NCI-H2081 treated with DMSO at 0.1 percent for 48 hours (cell line): ENCODE measurements at places on chromosomes 16 and 17.

DNA sequence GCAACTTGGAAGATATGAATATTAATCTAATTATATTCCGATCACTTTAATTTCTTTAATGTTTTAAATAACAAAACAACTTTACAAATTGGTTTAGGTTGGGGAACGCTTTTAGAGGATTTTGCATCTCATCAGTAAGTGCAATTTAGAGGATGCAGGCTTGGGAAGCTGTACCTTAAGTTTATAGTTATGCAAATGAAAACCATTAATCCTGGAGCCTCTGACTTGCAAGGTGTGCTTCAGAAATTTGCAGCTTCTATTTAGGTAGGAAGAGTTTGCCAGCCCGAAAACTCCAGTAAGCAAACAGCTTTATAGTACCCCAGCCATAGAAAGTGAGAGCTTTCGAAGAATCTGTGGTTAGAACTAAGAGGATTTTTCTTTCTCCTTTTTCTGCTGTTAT, 547.0 kb downstream of the MAF start:
- no peak for DNase-seq

DNA sequence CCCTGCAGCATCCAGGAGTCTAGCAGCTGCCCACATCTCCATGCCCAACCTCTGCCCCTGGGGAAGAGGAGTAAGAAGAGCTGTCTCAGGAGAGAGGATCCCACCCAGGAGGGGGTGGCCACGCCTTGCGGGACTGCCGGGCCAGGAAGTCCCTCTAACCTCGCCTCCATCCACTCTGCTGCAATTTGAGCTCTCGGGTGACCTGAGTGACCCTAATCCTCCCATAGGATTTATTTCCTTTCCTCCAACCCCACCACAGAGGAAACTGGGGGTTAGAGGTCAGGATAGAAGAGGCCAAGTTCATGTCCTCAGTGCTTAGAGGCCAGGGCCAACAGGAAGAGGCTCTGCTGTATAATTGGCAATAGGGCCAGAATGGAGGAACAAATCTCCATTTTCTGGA, 22.6 kb upstream of the NGFR start:
- DNase-seq = no peak

GRCh38 chr17:7356756-7357155, 1.8 kb downstream of the TMEM95 start:
- DNase-seq = no peak

GRCh38 chr16:51327001-51327400, 175.9 kb upstream of the SALL1 start:
- DNase-seq = no peak

DNA sequence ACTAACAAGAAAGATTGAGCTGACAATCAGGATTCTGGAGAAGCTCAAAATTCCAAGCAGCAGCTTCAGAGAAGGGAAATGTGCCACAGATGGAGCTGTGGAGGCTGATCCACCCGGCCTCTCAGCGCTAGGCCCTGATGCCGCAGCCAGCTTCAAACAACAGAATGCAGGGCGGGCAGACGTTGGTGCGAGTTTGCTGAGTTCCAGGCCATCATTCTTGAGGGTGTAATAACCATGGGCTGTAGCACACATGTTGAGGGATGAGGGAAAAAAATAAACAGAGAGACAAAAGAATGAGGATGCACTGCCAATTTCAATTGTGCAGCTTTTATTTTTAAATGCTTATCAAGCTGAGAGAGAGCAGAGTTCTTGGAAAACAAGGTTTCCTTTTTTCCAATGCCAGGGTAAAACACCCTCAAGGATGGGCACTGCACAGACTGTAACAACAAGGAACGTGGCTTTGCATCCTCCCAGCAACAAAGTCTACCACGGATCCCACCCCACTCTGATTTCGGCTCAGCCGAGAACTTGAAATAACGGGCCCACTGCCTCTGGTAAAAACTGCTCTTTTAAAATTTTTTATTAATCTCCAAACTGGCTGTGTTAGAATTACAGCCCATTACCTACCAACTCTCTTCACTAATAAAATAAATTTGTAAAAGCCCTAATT, 90.2 kb downstream of the SMG6 start:
- no peak for DNase-seq

- DNase-seq = no peak
These were observed 452.0 kb downstream of the SOX9 start for GRCh38 chr17:72572604-72573491.

DNA sequence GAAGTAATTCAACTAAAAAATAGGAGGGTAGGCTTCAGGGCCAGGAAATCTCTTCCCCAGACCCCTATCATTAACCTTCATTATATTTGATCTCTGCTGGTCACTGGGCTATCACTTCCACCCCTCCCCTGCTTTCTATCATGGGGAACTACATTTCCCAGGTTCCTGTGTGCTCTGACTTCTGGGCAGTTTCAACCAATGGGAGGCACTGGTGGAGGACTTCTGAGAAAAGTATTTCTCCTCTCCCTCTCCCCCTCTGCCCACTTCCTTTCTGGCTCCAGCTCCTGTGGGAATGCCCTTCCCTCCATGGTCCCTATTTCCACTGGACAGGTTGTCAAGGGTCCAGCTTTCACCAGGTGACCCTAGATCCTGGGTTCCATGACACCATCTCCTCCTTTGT, 364.4 kb downstream of the C16orf95 start:
- DNase-seq = no peak

GRCh38 chr16:90077757-90078578, 837 bp upstream of the PRDM7 start:
- no peak for DNase-seq

DNA sequence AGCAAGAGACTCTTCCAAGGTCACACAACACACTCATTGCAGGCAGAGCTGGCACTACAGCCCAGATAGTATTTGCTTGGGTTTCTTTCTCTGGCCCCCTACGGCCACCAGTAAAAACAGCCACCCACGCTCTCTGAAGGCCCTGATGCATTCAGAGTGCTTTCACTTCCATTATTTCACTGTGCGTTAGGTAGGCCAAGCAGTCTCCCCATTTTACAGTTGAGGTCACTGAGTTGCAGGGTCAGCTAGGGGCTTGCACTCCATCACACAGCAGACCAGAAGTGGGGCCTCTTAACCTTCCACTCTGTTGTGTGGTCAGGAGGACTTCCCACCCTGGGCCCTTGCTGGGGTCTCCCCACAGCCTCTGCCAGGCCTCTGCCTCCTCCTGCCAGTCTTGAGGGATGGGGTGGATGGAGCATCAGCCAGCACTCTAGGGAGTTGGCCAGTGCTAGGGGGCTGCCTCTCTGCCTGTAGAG, 2.5 kb downstream of the TBX21 start:
- no peak for DNase-seq

- peak; percentile 5 for DNase-seq
These were observed 20.5 kb upstream of the UBE2I start for GRCh38 chr16:1288813-1289476.

- DNase-seq = no peak
These were observed 2.1 kb downstream of the ST6GALNAC1 start for GRCh38 chr17:76641501-76641900.

DNA sequence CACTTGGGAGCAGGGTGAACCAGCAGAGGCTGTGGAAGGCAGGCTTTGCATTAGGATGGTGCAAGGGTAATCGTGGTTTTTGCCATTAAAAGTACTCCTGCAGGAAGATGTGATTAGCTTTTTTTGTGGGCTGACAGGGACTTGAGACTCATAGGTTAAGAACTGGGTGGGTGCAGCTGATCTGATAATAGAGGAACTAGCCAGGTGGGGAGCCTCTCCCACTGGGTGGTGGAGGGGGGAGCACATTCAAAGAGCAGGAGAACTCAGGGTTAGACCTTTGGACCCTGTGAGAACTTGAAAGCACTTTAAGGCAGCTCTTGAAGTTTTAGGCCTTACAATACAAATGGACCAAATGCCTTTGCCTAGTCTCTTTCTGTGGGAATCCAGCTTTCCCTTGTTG, 32.4 kb downstream of the CCL4 start:
- DNase-seq = no peak

- no peak for DNase-seq
These were observed 375.6 kb upstream of the SALL1 start for GRCh38 chr16:51526621-51527020.

- DNase-seq = no peak
These were observed 81.2 kb upstream of the ATP2A3 start for GRCh38 chr17:4045487-4045886.

- DNase-seq = no peak
These were observed 12.0 kb upstream of the TNRC6A start for GRCh38 chr16:24717411-24717810.

DNA sequence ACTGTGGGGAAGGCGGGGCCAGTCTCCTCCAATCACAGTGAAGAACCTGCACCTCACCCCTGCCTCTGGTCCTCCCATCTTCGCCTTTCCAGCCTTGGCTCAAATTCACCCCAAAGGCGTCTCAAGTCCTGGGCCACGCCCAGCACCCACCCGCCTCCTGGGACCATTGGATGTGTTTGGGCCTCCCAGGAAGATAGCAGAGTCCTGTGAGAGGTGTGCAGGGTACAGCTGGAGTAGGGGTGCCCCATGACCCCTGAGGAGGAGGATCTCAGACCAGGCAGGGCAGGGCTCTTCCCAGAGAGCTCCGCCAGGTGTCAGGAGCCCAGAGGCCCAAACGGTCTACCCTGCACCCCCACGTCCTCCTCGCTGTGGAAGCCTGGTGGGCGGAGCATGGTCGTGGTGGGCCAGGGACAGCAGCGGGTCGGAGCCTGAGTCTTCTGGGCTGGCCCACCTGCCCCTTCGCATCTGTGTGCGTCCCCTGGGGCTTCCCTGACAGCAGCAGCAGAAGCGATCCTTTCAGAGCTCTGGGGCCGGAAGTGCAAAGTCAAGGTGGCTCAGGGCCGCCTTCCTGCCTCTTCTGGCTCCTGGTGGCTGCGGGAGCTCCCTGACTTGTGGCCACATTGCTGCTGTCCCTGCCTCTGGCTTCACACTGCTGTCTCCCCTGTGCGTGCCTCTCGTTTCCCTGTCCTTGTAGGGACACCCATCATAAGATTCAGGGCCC, 34.9 kb upstream of the ZNF469 start:
- no peak for DNase-seq

GRCh38 chr17:74923538-74924249, 379 bp upstream of the OTOP2 start:
- DNase-seq = no peak

GRCh38 chr16:68377667-68378393, 67.0 kb downstream of the PRMT7 start:
- DNase-seq = no peak

GRCh38 chr16:4057439-4057877, 58.8 kb downstream of the ADCY9 start:
- DNase-seq = no peak

DNA sequence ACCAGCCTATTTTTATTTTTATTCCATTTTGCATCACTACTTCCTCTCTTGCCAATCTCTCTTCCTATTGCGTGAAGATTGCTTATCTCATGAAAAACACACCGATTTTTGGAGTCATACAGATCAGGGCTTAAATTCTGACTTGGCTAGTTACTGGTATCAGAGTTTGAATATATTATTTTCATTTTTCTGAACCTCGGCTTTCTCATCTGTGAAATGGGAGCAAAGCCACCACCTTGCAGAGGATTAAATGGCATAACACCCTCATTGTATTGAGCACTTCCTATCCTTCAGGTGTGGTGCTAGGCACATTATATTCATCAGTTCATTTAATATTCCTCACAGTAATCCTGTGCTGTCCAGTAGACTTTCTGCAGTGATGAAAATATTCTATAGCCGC, 208.8 kb downstream of the HAPSTR1 start:
- no peak for DNase-seq

GRCh38 chr17:61058066-61058465, 341.6 kb upstream of the TBX2 start:
- no peak for DNase-seq

- no peak for DNase-seq
These were observed 31.3 kb downstream of the SPOP start for GRCh38 chr17:49646391-49647255.

DNA sequence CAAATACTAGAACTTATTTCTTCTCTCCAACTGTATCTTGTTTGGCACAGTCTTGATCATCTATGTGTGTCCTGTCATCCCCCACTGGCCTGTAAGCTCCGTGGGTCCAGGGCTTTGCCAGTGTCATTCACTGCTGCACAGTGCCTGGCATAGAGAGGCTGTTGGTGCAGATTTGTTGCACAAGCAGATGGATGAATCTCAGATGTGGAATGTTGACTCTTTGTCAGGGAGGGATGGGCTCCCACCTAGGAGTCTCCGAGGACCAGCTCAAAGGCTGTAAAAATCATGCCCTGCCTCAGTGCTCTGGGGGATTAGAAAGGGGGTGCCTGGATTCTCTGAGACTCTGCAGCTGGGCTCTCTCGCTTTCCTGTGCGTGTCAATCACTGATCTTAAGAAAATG, 60.6 kb downstream of the RAB11FIP4 start:
- no peak for DNase-seq

- DNase-seq = no peak
These were observed 3.4 kb upstream of the SEPHS2 start for GRCh38 chr16:30449116-30449435.

- no peak for DNase-seq
These were observed 12.1 kb upstream of the TMEM92 start for GRCh38 chr17:50262001-50262794.
